A549 treated with Hydrocortisone at 1 μM for 4 hours (cell line): ENCODE measurements at places on chromosomes 3 and 15. TPM values are rescaled to one million over a fixed set of nuclear protein-coding genes. Genes with fewer than 3 reads are reported as not detected.

The CLRN1 gene
- total RNA-seq, result not detected in 5 replicates

The GOLGA8T gene
- total RNA-seq, result 0.91 to 1.7 TPM (median 1.6 TPM) in 5 replicates

The HTR3E gene
- not detected in 5 replicates for total RNA-seq

The ARMC8 gene
- 31.1 to 51.6 TPM (median 41.2 TPM) in 5 replicates for total RNA-seq

The CGNL1 gene
- total RNA-seq, result 0.50 to 0.81 TPM (median 0.55 TPM) in 5 replicates

The PDHB gene
- total RNA-seq, result 54.3 to 63.3 TPM (median 59.3 TPM) in 5 replicates

The GATM gene
- 1.8 to 3.2 TPM (median 2.4 TPM) in 5 replicates for total RNA-seq

The GOLGA6L7 gene
- total RNA-seq, result not detected in 5 replicates

The RTP1 gene
- total RNA-seq, result not detected in 5 replicates

The CYFIP1 gene
- 70.5 to 86.0 TPM (median 82.3 TPM) in 5 replicates for total RNA-seq

The STRIT1 gene
- total RNA-seq, result not detected in 5 replicates

The SH2D7 gene
- total RNA-seq, result not detected in 5 replicates

The IRAK2 gene
- total RNA-seq, result 12.1 to 17.6 TPM (median 15.7 TPM) in 5 replicates

The MAGEL2 gene
- total RNA-seq, result not detected in 5 replicates

The ECE2 gene
- total RNA-seq, result not detected in 5 replicates

The TM4SF4 gene
- total RNA-seq, result 26.3 to 42.5 TPM (median 36.9 TPM) in 5 replicates

The CATSPER2 gene
- 0.40 to 1.3 TPM (median 0.68 TPM) in 5 replicates for total RNA-seq

The ENTPD3 gene
- total RNA-seq, result 0.03 to 0.05 TPM (median 0.03 TPM) in 3 of 5 replicates, not detected in the others

The ADIPOQ gene
- total RNA-seq, result not detected in 5 replicates

The FANCD2OS gene
- total RNA-seq, result not detected in 5 replicates

The CIAO2A gene
- 106 to 154 TPM (median 121 TPM) in 5 replicates for total RNA-seq

The NR2E3 gene
- 0.14 to 0.31 TPM (median 0.22 TPM) in 5 replicates for total RNA-seq

The GOLGA8J gene
- total RNA-seq, result 0.16 TPM in 1 of 5 replicates, not detected in the others

The DISP2 gene
- 1.1 to 2.2 TPM (median 1.9 TPM) in 5 replicates for total RNA-seq

The CKMT1A gene
- 1.7 to 2.8 TPM (median 2.7 TPM) in 5 replicates for total RNA-seq

The SUCLG2 gene
- 34.1 to 52.0 TPM (median 37.4 TPM) in 5 replicates for total RNA-seq

The UPK1B gene
- total RNA-seq, result 9.6 to 14.3 TPM (median 11.9 TPM) in 5 replicates

The TGM5 gene
- total RNA-seq, result not detected in 5 replicates

The AADACL2 gene
- not detected in 5 replicates for total RNA-seq

The MYL3 gene
- 0.14 to 0.21 TPM (median 0.17 TPM) in 4 of 5 replicates, not detected in the other for total RNA-seq

The RYR3 gene
- total RNA-seq, result 0.01 to 0.07 TPM (median 0.05 TPM) in 5 replicates

The GPR156 gene
- 0.24 to 0.49 TPM (median 0.36 TPM) in 5 replicates for total RNA-seq

The SLC28A2 gene
- not detected in 5 replicates for total RNA-seq

The PROS1 gene
- 9.1 to 13.9 TPM (median 11.6 TPM) in 5 replicates for total RNA-seq

The CRYBG3 gene
- total RNA-seq, result 5.8 to 11.2 TPM (median 6.3 TPM) in 5 replicates

The PARP15 gene
- total RNA-seq, result not detected in 5 replicates

The ZNF660 gene
- not detected in 5 replicates for total RNA-seq

The GRAMD2A gene
- 0.07 to 0.31 TPM (median 0.16 TPM) in 5 replicates for total RNA-seq

The LYZL4 gene
- total RNA-seq, result not detected in 5 replicates

The NAALADL2 gene
- 0.10 to 0.23 TPM (median 0.18 TPM) in 3 of 5 replicates, not detected in the others for total RNA-seq

The SNRK gene
- total RNA-seq, result 3.7 to 5.4 TPM (median 4.7 TPM) in 5 replicates

The GOLGA6B gene
- 0.06 to 0.09 TPM in 2 of 5 replicates, not detected in the others for total RNA-seq

The SSUH2 gene
- total RNA-seq, result 0.53 to 1.2 TPM (median 1.2 TPM) in 5 replicates

The SNURF gene
- total RNA-seq, result 5.2 to 16.4 TPM (median 10.8 TPM) in 5 replicates

The CLDN16 gene
- 0.03 to 0.14 TPM (median 0.08 TPM) in 3 of 5 replicates, not detected in the others for total RNA-seq

The FSIP1 gene
- total RNA-seq, result 0.53 to 1.6 TPM (median 0.95 TPM) in 5 replicates

The SNX22 gene
- total RNA-seq, result 0.75 to 1.3 TPM (median 1.3 TPM) in 5 replicates

The SLC6A20 gene
- total RNA-seq, result 0.01 to 0.05 TPM (median 0.03 TPM) in 4 of 5 replicates, not detected in the other
